Stimulated activated CD4-positive, alpha-beta T cell treated with anti-CD3 and anti-CD28 coated beads, Interleukin-4, amount 100 ng/mL, for 24 hours (primary cell): ENCODE measurements at places on chromosomes 7 and 10.

DNA sequence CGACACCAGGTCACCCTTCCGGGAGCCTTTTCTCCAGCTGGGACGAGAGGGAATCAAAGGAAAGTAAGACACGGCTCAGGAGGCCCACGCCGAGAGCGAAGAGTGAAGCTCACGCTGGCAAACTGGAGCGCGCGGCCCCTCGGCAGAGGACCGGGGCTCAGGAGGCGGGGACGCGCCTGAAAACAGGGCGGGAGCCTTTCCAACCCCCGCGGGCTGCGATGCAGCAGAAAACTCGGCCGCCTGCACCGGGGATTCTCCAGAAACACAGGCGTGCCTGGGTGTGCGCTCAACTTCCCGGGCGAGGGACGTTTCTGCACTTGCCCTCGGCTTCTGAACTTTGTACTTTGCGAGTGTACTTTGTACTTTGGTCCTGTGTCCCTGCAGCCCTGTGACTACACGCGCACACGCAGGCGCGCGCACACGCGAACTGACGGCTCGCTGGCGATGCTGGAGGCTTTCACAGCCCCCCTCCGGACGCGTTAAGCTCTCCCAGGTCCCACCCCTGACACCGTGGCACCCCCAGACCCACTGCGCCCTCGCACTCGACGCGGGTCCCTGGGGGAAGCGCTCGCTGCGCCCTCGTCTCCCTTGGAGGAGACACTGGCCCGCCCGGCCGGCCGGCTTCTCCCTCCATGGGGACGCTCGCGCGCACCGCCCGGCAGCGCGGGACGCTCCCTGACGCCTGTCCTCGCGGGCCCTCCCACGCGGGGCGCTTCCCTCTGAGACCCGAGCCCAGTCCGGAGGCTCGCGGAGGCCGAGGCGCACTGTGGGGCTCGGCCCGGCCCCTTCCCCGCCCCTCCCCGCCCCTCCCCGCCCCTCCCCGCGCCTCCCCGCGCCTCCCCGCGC is 588 bp upstream of the PAOX start:
- peak; percentile 60 for DNase-seq

DNA sequence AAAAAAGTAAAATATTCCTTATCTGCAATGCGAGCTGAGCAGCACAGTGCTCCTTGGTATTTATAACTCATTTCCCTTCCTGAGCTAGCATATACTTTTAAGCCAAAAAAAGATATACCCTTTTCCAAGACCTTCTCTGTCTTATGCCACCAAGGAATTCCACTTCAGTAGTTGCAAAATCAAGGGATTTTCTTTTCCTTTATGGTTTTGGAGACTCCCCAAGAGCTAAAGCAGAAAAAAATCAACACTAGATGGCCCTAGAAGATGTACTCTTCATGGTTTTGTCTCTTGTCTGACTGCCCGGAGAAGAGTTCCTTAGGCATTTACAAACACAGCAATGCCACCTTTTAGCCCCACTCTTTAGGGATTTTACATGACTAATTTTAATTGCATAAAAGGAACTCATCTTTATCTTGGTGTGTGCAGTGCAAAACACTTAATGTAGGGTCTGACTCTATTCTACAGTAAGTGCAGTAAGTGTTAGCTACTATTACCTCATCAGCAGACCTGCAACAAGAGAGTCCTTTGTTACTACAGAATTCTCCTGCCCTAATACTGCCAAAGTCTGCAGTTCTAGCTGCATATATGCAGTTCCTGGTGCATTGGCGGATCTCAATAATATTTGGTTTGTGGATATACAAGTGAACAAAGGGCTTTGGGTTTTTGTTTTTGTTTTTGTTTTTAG is 443.3 kb downstream of the GFRA1 start:
- DNase-seq: no peak

DNA sequence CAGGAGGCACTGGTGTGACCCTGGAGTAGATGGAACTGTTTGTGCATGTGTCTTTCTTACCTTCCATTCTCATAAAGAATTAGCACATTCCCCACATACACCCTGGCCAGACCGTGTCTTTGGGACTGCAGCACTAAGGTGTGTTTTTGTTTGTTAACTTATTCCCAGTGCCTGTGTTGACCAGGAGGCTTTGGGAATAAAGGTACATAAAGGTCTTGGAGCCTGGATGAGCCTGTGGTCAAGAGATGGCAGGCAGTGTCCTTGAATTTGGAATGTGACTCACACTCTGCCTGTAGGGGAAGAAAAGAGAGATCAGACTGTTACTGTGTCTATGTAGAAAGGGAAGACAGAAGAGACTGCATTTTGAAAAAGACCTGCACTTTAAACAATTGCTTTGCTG is 137.6 kb downstream of the LYZL1 start:
- DNase-seq: no peak

- no peak for DNase-seq
Measured at GRCh38 chr10:32941357-32941756, 16.7 kb downstream of the ITGB1 start.

DNA sequence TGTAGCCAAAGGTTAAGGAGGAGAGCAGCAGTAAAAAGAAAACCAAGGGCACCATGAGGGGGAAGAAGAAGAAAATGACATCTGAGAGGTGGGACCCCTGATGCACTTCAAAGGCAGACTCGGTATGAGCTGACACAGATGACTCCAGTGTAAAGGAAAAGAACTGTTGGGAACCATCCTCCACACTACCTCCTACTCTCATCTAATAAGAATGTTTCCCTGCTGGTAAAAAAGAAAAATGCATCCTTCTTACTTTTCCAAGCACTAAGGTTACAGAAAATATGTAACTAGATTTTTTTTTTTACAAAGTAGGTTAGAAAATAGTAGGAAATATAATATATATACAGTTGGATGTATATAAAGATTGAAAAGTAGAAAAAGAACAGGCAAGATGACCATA is 16.9 kb downstream of the TAS2R41 start:
- DNase-seq: no peak

- DNase-seq: no peak
Measured at GRCh38 chr10:968546-969199, 19.6 kb upstream of the GTPBP4 start.

- no peak for DNase-seq
Measured at GRCh38 chr7:72234086-72234485, 178.1 kb downstream of the CALN1 start.

DNA sequence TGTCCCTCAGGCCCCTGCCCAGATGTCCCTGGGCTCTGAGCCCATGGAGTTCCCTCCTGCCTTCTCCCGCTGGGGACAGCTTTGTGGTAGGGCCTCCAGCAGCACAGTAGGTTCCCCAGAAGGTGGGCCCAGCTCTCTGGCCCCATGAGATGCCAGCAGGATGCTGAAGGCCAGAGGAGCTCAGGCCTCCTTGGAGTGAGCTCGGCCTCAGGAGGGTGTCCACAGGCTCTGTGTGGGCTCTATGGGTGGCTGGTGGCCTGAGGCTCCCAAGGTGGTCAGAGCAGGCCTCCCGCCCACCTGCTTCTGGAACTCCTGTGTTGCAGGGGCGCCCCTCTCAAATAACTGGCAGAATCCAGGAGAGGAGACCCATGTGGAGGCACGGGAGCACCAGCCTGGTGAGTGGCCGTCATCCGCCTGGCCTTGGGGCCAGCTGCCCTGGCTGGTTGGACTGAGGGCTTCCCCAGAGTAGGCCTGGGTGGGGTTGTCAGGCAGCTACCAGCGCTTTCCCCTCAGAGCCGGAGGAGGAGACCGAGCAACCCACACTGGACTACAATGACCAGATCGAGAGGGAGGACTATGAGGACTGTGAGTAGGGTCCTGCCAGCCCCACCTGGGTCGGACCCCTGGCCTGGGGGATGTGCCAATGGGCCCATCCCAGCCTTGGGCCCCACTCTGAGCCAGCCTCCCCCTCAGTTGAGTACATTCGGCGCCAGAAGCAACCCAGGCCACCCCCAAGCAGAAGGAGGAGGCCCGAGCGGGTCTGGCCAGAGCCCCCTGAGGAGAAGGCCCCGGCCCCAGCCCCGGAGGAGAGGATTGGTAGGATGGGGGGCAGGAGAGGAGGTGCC is 3.2 kb downstream of the AEBP1 start:
- DNase-seq: no peak

DNA sequence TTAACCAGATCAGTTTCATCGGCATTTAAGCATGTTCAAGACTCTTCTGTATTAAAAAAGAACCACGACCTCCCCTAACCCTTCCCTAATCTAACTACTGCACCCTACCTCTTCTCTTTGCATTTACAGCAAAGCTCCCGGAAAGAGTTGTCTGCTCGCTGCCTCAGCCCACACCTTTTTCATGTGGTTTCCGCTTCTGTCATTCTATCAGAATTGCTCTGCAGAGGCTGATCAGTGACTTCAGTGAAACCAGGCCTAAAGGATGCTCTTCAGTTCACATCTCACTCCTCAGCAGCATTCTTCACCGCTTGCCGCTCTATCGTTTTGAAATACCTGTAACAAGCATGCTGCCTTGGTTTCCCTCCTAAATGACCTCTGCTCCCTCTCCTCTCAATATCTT is 160.9 kb downstream of the SDK1 start:
- DNase-seq: peak; percentile 69

DNA sequence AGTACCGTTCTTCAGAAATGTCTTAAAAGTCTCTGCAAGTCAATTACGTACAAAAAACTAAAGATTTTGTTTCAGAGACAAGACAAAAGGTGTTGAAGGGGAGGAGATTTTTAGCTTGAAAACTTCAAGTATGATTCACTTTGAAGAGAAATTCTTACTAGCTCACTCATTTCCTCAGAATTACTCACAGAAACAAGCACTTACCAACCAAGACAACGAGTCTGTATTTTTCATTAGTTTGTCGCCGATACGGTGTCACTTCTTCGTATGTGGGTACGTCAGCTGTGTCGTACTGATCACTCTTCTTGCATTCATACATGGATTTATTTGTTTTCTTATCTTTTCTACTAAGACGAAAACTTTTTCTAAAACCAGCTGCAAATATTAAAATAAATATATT is 90.6 kb upstream of the ODAD2 start:
- DNase-seq: no peak

- DNase-seq: no peak
Measured at GRCh38 chr7:17516771-17517170, 218.3 kb downstream of the AHR start.

DNA sequence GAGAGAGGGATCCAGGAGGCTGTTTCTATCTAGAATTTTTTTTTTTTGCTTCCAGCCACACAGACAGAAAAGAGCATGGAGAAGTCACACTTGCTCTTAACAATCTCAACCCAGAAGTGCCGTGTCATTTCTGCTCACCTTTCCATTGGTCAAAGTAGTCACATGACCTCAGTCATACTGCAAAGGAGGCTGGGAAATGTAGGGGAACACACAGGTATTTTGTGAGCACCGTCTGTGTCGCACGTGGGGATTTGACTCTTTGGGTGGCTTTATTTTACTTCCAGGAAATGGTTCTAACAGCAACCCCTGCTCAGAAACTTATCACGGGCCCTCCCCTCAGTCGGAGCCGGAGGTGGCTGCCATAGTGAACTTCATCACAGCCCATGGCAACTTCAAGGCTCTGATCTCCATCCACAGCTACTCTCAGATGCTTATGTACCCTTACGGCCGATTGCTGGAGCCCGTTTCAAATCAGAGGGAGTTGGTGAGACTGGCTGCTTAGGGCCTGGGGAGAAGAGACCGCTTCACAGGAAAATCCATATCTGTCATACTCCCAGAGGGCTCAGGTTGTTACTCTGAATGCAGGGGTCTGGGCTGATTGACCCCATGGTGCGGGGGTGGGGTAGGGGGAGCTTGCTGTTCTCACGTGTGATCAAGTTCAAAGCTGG is 13.1 kb upstream of the CPA1 start:
- DNase-seq: no peak

DNA sequence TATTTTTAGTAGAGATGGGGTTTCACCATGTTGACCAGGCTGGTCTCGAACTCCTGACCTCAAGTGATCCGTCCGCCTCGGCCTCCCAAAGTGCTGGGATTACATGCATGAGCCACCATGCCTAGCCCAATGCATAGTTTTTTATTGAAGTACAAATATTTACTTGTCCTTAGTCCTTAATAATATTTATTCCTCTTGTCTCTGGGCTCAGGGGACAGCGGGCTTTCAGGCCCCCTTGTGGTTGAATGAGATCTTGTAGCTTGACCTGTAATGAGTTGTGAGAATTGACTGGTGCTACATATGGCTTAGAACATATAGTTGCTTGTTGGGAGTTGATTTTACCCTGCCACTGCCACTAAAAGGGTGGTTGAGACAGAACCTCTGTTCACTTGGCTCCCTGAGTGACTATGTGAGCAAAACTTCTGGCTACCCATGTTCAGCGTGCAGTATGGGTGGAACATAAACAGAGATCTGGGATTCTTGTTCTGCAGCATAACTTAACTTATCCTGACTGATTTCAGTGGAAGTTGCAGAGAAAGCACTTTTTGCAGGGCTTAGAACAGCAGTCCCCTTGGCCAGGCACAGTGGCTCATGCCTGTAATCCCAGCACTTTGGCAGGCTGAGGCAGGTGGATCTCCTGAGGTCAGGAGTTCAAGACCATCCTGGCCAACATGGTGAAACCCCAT is 14.9 kb downstream of the CCL26 start:
- DNase-seq: no peak

GRCh38 chr10:30386801-30387588 is 37.9 kb upstream of the MTPAP start:
- no peak for DNase-seq

GRCh38 chr10:97371696-97372095 is 29.4 kb downstream of the RRP12 start:
- DNase-seq: no peak

DNA sequence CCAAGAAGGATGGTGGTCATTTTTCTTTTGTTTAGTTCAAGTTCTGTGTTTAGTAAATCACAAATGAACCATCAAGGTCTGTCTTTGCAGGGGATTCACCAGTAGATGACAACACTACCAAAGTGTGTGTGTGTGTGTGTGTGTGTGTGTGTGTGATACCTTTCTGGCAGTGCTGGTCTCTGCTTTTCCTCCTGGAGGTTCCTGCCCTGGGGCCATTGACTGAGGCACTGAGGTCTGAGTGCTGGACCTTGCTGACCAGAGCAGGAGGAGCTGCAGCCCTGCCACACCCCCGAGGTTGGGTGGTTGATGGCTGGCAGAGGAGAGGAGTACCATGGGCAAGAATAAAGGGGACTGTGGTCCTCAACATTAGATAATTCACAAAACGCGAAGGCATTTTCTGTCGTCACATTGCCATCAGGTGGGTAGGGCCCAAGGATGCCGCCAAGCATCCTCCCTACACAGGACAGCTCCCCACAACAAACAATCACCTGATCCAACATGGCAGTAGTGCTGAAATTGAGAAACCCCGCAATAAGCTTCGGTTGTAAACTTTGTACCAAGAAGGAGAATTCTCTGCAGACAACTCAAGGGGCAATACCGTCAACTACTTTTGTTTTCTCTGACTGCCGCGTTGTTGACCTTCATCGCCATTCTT is 49.5 kb upstream of the PRSS58 start:
- no peak for DNase-seq

DNA sequence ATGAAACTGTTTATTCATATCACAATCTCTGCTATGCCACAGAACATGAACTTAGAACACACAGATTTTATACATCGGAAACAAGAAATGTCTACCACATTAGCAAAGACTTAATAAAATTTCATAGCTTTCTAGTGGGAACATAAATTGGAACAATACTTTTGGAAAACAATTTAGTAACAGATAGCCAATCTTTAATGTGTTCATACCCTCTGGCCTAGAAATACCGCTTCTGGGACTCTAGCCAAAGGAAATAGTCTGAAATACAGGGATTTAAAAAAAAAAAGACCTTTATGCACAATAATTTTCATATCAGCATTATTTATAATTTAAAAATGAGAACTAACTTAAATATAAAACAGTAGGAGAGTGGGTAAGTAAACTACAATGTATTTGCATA is 168.5 kb downstream of the PLXNA4 start:
- DNase-seq: no peak
